ENCODE measurements at places on chromosomes 11 and 22.

DNA sequence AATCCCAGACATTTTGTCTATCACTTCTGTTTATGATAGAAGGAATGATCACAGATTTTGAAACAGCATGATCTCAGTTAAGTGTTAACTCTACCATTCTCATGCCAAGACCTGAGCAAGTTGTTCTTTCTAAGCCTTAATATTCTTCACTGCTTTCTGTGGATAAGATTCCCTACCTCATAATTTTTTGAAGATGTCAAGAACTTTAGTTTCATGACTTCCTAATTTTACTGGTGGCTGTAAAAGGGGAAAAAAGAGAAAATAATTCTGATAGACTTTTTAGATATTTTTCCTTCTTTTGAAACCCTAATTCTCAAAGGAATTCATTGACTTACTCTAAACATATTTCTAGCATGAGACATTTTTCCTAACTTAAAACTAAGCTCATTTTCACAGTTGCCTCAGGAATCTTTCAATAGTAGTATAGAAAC, 520.0 kb upstream of the LUZP2 start:
- DNase-seq: no peak

DNA sequence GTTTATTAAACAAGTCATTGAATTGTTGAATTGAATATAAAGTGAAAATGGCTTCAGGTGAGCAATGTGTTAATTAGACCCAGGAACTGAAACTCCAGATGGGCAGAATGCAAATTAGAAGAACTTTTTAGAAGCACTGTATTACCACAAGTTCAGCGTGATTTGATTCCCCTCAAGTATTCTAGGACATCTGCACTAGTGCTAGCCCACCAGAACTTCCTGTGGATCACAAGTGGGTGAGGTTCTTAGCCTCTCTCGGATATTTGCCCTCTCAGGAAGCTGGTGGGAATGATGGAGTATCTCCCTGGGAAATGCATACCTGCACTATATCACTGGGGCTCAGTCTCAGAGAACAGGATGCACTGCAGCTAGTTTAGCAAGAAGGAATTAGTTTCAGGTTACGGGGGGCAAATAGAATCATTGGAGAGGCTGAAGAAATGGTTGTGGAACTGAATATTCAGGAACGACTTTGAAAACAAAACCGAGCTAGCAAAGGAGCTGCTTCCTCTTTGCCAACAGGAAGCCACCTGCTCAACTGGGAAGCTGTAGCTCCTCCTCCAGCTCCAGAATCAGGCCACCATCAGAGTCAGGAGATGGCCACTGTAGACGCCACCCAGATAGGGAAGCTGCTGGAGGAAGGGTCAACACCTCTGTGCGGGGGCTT, 74.3 kb downstream of the DHCR7 start:
- DNase-seq: no peak

- peak; percentile 63 for DNase-seq
Observed at GRCh38 chr11:60700689-60701468, 1.5 kb downstream of the MS4A8 start.

GRCh38 chr22:46172522-46173110, 22.3 kb downstream of the PPARA start:
- DNase-seq: no peak

DNA sequence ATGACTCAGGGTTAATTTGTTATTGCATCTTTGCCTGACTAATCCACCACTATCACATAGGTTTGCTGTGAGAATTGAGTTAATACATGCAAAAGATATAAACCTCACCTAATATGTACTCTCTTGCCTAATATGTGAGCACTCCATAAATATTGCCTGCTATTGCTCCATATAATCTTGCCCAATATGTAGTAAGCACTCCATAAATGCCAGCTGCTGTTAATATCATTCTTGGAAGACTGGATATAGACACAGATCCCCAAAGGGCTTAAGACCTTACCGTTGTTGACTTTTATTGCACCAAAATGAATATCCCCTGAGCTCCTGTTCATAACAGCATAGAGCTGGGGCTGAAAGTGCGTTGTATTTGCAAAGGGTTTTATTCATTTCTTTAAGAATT, 27.0 kb upstream of the LRRC55 start:
- no peak for DNase-seq

DNA sequence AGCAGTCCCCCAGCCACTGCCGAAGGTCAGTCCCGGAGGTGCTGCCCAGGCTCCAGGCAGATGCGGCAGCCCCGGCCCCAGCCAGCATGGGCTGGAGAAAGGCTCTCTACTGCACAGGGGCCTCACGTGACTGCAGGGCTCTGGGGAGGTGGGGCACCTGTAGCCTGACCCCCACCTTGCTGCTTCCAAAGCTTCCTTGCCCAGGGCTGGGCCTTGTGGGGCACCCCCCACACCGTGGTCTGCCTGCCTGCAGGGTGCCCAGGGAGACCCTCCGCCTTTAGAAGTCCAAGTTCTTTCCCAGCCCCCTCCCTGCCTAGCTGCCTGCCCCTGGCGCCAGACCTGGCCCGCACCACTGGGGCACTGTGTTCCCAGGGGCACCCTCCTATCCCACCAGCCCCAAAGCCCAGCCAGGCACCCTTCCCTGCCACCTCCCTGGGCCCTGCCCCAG, 28.4 kb upstream of the TXNRD2 start:
- DNase-seq: no peak

GRCh38 chr11:13327421-13327820, 49.8 kb downstream of the BMAL1 start:
- DNase-seq: no peak

DNA sequence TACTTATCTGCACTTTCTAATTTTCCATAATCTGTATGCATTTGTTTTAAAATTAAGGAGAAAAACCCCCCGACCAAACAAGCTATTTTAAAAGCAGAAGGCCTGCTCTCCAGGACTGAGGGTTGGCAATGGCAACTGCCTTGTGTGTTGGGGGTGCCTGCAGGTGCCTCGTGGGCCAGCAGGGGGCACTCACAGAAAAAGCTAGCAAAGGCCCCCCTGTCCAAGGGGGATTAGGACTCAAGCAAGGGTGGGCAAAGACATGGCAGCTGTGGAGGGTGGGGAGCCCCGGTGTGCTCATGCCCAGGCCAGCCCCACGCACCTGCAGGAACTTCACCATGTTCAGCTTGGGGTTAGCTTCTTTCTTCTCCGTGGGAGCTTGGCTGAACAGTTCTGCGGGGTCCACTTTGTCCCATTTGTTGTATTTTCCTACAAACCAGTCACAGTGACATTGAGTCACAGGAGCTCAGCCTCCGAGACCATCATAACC, 10.3 kb downstream of the TOP3B start:
- peak; percentile 76 for DNase-seq

GRCh38 chr11:116849060-116849459, 11.6 kb upstream of the APOA1 start:
- no peak for DNase-seq

DNA sequence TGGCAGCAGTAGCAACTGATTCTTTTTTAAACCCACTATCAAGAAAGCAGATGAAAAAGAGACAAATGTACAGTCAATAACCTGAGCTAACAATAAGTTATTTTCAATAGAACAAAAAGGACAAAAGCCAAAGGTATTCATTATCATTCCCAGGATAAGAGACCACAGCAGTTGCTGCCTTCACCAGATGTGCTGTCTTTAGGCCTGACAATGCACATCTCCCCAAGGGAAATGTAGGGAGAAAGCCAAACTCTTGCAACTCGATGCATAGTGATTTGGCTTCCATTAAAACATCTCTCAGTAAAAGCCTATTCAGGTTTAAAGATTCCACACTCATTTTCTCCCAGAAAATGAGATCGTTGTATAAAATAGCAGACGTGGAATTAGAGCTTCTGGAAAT, 210.7 kb downstream of the METTL15 start:
- no peak for DNase-seq

GRCh38 chr22:38299770-38300102, 17.5 kb downstream of the CSNK1E start:
- no peak for DNase-seq

DNA sequence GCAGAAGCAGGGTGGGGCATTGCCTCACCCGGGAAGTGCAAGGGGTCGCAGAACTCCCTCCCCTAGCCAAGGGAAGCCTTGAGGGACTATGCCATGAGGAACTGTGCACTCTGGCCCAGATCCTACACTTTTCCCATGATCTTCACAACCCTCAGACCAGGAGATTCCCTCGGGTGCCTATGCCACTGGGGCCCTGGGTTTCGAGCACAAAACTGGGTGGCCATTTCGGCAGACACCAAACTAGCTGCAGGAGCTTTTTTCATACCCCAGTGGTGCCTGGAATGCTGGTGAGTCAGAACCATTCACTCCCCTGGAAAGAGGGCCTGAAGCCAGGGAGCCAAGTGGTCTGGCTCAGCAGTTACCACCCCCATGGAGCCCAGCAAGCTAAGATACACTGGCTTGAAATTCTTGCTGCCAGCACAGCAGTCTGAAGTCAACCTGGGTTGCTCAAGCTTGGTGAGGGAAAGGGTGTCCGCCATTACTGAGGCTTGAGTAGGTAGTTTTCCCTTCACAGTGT, 573.7 kb upstream of the ANO3 start:
- DNase-seq: no peak

DNA sequence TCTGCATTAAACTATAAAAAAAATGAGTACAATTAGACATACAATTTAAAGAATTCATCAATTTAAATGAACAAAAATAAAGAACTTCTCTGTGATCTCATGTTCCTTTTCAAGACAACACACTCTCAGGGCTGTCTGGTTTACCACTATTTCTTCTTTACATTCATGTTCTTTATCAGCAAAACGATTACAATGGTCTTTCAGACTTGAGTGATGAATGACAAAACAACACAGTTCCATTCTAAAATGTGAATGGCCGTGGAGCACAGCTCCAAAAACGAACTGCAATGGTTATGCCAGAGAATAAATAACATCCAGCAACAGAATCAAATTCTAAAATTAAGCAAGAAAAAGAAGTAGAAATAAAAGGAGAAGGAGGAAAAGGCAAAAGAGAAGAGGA, 113.1 kb downstream of the CADM1 start:
- DNase-seq: no peak

DNA sequence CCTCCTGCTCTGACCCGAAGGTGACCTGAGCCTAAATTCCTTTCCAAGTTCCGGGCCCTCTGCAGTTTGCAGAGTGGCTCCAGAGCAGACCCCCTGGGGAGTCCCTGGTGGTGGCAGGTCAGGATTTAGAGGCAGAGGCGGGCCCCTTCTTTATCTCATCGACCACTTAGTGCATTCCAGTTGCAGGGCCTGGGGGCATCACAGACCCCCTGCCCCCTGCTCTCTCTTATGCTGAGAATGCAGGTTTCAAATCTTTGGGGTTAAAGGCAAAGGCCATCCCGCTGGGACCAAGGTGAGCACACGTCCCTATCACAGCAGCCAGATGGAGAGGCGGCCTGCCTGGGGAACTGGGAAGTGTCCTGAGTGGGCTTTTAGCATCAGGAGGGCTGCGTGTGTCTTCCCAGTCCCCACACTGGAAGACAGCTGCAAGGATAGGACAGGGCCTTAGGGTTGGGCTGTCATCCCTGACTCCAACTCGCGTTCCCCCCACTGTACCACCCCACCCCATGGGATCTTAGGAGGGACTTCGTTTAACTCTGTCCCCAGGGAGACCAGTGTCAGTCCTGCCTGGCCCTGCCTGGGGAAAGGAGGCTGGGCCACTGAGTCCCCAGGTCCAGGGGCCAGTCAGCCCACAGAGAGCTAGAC, 11.3 kb downstream of the DERL3 start:
- no peak for DNase-seq

Data from endothelial cell (in vitro differentiated cells).